Urothelium cell line (cell line): ENCODE measurements at places on chromosomes 4 and X.

DNA sequence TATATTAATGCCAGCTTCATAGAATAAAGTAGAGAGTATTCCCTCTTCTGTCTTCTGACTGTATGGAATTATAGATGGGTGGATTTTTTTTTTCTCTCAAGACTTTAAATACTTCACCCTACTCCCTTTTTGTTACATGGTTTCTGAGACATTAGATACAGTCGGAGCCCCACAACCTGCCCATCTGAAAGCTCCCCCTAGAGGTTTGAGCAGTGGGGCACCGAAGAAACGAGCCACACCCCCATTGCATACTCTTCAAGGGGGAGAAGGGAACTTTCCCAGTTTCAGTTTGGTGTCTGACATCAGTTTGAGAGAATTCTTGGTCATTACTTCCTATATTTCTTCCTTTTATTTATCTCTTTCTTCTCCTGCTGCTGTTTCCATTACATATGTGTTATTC, 437.6 kb upstream of the AGA start:
- DNase-seq, result no peak

- no peak for DNase-seq
These were observed 10.2 kb downstream of the ATXN3L start for GRCh38 chrX:13309631-13310030.

DNA sequence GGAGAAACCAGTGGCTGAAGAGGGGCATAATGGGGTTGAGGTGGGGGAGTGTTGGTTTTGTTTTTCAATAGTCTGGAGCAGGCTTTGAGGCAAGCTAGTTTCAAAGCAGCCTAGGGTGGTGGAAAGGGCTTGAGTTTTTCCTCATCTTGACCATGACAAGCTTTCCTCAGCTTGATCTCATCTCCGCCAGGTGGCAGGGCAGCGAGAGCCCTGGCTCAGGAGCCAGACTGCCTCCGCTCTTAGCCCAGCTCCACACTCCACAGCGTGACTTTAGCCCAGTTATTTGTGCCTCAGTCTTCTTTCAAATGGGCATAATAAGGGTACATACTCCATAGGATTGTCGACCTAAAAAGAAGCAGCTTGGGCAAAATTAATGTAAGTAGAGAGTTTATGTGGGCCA, 29.9 kb upstream of the SOWAHD start:
- no peak for DNase-seq

GRCh38 chrX:38175139-38175538, 45.5 kb downstream of the SRPX start:
- DNase-seq, result peak; percentile 47

GRCh38 chrX:34927866-34928265, 14.7 kb upstream of the FAM47B start:
- DNase-seq, result no peak

DNA sequence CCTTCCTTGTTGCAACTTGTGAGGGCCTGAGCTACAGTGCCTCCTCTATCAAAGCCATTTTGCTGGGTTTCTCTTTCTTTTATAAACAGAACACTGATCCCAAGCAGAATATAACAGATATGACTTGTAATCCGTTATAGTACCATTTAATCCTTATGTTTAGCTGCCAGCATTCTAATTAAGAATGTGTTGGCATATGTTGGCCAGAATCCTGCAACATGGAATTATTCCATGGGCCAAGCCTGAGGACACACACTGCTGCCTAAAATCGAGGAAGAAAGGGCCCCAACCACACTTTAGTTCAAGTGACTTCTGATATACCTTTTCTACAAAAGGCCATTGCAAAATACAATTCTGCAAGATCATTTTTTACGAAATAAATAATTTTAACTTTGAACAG, 28.0 kb downstream of the PALLD start:
- DNase-seq, result no peak

DNA sequence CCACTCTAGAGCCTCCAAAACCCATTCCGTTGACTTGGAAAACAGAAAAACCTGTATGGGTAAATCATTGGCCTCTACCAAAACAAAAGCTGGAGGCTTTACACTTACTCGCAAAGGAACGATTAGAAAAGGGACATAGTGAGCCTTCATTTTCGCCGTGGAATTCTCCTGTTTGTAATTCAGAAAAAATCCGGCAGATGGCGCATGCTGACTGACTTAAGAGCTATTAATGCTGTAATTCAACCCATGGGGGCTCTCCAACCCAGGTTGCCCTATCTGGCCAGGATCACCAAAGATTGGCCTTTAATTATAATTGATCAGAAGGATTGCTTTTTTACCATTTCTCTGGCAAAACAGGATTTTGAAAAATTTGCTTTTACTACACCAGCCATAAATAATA, 60.8 kb downstream of the ZNF732 start:
- DNase-seq, result peak; percentile 5

GRCh38 chr4:174789657-174790056, 39.4 kb downstream of the GLRA3 start:
- DNase-seq, result no peak
